Activated T-cell treated with anti-CD3 and anti-CD28 coated beads for 1 hour (primary cell): ENCODE measurements at places on chromosomes 6 and 20.

- no peak for DNase-seq
These were observed 69.4 kb downstream of the CPNE5 start for GRCh38 chr6:36769676-36770499.

DNA sequence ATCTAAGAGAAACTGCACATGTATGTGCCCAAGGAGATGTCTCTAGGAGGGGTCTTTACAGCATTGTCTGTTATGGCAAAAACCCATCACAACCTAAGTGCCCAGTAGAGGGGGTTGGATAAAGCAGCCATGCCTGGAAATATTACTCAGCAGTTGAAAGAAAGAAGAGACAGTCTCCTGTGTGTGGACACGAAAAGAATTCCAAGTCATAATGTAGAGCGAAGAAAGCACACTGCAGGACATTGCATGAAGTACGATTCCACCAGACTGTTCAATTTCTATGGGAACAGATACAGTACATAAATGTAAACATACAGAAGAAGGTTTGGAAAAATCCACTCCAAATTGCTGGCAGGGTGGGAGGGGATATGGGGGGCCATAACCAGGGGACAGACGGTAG, 7.3 kb upstream of the TGM2 start:
- no peak for DNase-seq

GRCh38 chr6:138979365-138979764, 8.7 kb downstream of the REPS1 start:
- DNase-seq, result no peak

- no peak for DNase-seq
These were observed 13.9 kb upstream of the CLIC5 start for GRCh38 chr6:46029602-46030001.

DNA sequence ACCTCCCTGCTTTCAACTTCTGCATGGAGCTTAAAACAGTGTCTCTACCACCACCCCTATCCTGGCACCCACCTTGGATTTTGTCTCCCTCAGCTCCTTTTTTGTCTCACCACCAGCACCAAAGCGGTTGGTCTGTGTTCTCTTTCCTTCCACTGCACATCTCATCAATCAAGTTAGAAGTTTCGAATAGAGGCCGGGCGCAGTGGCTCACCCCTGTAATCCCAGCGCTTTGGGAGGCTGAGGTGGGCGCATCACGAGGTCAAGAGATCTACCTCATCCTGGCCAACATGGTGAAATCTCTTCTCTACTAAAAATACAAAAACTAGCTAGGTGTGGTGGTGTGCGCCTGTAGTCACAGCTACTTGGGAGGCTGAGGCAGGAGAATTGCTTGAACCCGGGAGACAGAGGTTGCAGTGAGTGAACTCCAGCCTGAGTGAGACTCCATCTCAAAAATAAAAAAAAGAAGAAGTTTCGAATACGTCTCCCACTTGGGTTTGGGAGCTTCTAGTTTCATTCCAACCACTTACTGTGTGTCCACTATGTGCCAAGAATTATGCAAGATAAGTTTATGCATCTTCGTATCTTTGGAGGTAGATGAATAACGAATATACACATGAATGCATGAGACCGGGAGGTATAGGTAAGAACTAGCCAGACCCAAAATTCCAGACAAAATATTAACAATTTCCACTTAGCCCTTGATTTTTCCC, 5.9 kb downstream of the PCED1A start:
- DNase-seq, result no peak

DNA sequence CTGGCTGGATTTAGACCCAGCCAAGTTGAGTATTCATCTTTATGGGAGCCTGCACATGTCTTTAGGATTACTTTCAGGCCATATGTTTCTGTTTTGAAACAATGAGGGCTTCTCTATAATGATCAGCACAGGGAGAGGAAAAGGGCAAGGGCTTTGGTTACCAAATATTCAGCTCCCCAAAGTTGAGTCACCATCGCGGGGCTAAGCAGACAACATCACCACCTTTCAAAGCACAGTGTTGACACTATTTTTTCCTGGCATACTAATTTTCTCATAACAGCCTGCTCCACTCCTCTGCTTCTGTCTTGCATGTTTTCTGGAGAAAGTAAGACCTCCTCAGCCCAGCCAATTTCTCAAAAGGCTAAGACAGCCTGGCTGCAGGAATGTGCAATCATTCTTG, 4.9 kb downstream of the SCML4 start:
- no peak for DNase-seq

GRCh38 chr6:10528158-10528981, 7.2 kb downstream of the GCNT2 start:
- no peak for DNase-seq

DNA sequence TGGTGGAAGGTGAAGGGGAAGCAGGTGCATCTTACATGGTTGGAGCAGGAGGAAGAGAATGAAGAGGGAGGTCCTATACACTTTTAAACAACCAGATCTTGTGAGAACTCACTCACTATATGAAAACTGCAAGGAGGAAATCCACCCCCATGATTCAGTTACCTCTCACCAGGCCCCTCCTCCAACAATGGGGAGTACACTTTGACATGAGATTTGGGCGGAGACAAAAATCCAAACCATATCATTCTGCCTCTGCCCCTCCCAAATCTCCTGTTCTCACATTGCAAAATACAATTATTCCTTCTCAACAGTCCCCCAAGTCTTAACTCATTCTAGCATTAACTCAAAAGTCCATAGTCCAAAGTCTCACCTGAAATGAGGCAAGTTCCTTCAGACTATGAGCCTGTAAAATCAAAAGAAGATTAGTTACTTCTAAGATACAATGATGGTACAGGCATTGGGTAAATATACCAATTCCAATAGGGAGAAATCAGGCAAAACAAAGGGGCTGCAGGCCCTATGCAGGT, 60.5 kb downstream of the EDN1 start:
- no peak for DNase-seq

- DNase-seq, result no peak
These were observed 35.7 kb downstream of the HBS1L start for GRCh38 chr6:135018941-135019340.

DNA sequence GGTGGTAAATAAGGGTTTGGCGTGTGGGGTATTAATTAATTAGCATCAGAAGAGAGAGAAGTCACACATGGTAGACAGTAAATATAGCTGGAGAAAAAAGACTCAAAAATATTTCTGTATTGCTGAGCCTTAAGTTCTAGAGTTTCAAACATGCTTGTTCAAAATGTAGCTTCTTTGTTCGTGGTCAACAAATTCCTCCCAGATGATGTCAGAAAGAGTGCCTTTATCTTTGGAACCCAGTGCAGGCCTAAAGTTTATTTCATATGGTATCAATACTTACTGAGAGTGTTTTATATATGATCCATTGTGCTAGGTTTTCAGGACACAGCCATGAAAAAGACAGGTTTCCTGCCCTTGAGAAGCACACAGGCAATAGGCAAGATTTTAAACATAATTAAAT, 18.3 kb downstream of the MARCKS start:
- DNase-seq, result no peak

DNA sequence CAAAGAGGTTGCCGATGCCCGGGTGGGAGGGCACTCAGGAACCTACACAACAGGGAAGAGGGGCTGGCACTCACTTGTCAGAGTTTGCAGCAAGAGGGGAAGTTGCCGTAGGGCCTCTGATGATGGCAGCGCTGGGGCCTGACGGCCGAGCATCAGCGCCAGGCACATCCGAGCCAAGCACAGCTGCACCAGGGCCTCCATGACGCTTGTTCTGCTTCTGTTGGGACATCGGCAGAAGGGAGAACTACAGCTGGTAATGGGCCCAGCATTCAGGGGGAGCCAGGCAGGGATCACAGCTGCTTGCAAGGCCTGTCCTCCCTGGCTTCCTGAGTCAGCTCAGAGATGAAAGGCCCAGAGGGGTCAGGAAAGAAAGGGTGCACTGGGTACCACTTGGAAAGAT, 367.7 kb downstream of the CDH4 start:
- DNase-seq, result no peak
